Substantia nigra (tissue), 51 donors: ENCODE measurements at places on chromosomes 12 and 14.

- no peak for DNase-seq
Measured at GRCh38 chr14:62015945-62016344, 253.7 kb downstream of the SNAPC1 start.

- DNase-seq = no peak
Measured at GRCh38 chr14:95353664-95354063, 34.0 kb upstream of the CLMN start.

DNA sequence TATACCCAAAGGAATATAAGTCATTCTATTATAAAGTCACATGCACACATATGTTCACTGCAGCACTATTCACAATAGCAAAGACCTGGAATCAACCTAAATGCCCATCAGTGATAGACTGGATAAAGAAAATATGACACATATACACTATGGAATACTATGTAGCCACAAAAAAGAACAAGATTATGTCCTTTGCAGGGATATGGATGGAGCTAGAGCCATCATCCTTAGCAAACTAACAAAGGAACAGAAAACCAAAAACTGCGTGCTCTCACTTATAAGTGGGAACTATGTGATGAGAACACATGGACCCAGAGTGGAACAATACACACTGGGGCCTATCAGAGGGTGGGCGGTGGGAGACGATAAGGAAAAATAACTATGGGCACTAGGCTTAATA lies 21.3 kb downstream of the FBXO21 start:
- DNase-seq = no peak

GRCh38 chr12:79886917-79887519 lies 47.9 kb downstream of the PPP1R12A start:
- no peak for DNase-seq

GRCh38 chr12:111451232-111451631 lies 45.5 kb downstream of the SH2B3 start:
- DNase-seq = no peak

- DNase-seq = no peak
Measured at GRCh38 chr12:131528667-131529066, 182.2 kb upstream of the SFSWAP start.

GRCh38 chr12:8823565-8824300 lies 1.3 kb downstream of the A2ML1 start:
- no peak for DNase-seq

GRCh38 chr14:67133144-67133543 lies 56.1 kb upstream of the GARIN2 start:
- DNase-seq = no peak

DNA sequence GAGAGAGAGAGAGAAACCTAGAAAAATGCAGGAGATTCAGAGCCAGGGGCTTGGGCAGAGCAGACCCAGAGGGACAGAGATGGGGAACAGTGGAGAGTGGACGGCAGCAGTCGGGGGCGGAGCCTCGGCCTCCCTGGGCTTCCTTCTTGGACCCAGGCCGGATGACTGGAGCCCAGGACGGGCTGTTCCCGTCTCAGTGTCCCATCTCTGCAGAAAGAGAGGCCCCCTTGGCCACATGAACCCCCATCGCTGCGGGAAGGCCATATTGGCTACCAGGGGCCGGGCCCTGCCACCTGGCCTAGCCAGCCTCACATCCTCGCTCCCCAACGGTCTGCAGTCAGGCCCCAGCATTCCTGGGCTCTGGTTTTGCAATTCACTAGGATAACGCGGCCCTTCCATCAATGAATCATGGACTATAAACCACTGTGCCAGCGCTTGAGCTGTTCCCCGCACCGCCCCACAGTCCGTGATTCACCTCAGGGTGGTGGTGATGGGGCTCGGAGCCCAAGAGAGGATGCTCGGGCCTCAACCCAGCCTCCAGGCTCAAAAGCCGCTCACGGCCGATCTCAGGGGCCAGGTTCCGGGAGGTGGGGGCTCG lies 116.5 kb downstream of the RFLNA start:
- no peak for DNase-seq

DNA sequence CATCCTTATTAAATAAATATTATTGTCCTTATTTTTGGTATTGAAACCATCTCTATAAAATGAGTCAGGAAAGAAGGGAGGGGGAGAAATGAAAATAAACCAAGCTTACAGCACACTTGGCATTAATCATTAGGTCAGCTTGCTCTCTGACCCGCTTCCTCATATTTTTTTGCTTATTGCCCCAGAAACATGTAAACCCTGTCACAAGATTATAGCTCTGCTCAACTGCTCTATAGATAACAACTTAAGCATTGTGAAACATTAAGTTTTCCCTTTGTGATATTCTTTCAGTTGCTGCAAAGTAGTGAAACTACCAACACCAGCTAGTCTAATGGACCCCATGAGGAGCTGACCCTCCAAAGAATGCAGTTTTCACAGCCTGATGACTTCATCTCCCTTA lies 819.5 kb downstream of the SLC16A7 start:
- DNase-seq = no peak

DNA sequence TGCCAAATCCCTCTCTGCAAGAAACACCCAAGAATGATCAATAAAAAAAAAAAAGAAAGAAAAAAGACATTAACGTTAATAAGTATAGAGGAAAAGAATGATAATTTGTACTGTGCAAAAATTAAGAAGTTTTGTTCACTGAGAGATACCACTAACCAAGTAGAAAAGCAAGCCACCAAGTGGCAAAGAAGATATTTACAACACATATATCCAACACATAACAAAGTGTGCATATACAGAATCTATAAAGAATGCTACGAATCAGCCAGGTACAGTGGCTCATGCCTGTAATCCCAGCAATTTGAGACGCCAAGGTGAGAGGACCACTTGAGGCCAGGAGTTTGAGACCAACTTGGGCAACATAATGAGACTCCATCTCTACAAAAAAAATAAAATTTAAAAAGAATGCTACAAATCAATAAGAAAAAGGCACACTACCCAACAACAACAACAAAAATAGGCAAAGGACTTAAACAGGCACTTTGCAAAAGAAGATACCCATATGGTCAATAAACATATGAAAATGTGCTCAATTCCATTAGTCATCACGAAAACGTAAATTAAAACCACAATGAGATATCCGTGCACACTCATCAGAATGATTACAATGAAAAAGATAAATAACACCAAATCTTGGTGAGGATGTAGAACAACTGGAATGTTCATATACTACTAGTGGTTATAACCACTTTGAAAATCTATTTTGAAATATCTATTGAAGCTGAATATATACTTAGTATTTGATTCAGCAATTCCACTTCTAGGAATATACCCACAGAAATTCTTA lies 19.8 kb downstream of the GALNT4 start:
- no peak for DNase-seq

DNA sequence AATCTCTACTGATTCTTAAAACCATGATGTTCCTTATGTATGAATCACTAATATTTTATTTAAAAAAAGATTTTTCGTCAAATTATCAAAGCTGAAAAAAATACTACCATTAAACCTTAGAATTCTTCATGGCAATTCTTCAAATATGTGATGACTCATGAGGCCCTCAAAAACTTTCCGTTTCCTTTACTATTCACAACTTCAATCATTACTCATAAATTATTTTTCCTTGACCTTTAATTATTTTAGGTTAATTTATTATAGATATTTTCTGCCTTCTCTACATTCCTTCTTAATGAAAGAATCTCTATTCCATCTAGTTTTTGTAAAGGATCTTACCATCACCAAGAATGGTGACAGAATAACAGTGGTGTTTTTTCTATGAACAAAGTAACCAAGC lies 162.1 kb upstream of the SOX5 start:
- DNase-seq = no peak

GRCh38 chr12:119666900-119667576 lies 895 bp upstream of the PRKAB1 start:
- no peak for DNase-seq

GRCh38 chr12:112381406-112381882 lies 787 bp downstream of the HECTD4 start:
- DNase-seq = no peak

DNA sequence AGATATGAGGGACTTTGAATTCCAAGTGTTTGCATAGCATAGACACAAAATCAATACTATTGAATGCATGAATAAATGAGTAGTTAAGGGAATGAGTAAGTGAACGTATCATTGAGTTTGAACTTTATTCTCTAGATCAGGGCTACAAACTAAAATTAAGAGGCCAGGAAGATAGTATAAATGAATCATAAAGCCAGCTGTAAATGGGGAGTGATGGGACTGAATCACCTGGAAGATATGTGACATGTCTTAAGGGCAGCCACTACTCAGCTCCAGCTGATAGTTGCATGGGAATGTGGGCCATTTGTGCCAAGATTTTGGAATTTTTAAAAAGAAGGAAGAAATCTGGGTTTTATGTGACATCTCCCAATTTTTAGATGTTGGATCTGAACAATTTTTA lies 229.9 kb downstream of the AKAP6 start:
- no peak for DNase-seq

- no peak for DNase-seq
Measured at GRCh38 chr14:46581036-46581671, 70.4 kb downstream of the RPL10L start.

GRCh38 chr12:44403185-44403584 lies 472.9 kb downstream of the NELL2 start:
- DNase-seq = no peak

DNA sequence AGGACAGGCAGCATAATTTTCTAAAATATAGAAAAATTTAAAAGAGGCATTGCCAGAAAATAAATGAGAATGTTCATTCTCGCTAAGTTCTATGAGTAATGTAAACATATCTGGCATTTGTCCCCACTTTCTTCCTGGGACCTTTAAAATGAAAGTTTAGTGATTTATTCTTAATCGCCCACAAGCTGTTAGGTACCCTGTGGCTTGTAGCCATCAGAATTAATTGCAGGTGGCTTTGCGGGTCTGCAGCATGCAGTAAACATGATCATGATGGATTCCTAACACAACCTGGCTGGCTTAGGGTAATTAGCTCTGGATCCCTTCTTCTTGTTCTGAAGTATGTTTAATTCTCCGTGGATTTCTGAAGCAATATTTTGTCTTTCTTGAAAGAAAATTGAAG lies 103.5 kb upstream of the FRMD6 start:
- no peak for DNase-seq

- DNase-seq = no peak
Measured at GRCh38 chr12:109140560-109140959, 24.2 kb downstream of the ACACB start.

DNA sequence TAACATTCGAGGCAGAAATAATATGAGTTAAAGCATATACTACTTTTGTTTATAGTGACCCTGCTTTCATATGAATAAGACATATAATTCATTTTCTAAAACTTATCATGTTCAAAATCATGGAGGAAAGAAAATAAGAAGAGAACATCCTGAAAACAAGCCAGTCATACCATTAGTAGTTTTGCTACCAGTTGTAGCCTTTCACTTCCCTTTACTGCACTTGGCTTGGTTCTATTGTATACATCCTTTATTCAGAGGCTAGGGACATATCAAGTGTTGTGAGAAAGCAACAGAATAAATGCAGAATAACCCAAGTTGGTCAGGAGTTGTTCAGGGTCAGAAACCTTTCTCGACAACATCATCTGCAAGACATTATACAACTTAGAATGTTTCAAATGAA lies 598.7 kb downstream of the SOX5 start:
- no peak for DNase-seq

GRCh38 chr12:87967871-87968270 lies 61.3 kb downstream of the C12orf50 start:
- DNase-seq = no peak

DNA sequence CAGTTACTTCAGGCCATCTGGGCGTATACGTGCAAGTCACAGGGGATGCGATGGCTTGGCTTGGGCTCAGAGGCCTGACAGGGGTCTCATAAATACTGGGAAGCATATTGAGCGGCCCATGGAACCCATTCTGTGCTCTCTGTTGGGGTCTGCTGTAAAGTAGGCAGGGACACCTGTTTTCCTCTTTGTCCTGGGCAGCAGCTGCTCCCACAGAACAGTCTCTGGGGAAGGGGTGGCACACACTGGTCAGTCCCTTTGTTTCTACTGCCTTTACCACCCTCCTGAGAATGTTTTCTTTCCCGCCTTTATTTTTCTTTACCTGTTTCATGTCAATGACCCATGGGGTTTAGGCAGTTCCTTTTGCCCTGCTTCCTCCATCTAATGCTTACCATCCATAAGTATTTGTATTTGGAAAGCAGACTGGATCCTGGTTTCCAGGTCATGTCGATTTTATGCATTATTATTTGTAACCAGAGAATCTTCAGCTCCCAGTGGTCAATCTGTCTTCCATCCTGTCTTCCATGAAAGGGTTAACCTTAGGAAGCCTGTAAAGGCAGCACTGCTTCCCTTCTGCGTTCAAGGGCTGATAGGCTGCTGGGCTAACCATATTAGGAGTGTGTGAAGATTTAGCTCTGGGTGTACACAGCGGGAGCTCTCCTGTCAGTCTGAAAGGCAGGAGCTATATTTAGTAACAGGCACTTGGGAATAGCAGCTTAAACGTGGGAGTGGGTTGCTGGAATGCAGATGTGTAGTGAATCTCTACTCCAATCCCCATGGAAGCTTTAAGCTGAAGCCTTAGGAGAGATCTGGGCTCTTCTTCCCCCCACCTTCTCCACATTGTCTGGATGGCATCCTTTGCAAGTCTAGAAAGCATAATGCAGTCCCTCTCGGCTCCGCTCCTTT lies 124.0 kb downstream of the DYRK2 start:
- DNase-seq = no peak

DNA sequence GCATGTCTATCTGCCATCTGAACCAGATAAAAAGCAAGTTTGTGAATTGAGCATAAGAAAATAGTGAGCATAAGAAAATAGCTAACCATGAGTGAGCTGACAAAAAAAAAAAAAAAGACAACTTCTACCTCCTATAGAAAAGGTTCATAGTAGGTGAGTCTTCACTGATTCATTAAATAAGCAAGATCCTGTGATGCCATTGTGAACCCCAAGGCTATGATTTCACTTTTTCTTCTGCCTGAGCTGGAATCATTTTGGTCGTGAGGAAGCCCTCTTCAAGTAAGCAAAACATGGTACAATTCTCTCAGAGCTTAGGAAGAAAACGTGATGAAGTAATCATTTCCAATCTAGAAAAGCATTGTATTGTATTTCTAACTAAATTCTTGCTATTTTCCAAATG lies 1.2 kb downstream of the PIK3C2G start:
- DNase-seq = no peak

DNA sequence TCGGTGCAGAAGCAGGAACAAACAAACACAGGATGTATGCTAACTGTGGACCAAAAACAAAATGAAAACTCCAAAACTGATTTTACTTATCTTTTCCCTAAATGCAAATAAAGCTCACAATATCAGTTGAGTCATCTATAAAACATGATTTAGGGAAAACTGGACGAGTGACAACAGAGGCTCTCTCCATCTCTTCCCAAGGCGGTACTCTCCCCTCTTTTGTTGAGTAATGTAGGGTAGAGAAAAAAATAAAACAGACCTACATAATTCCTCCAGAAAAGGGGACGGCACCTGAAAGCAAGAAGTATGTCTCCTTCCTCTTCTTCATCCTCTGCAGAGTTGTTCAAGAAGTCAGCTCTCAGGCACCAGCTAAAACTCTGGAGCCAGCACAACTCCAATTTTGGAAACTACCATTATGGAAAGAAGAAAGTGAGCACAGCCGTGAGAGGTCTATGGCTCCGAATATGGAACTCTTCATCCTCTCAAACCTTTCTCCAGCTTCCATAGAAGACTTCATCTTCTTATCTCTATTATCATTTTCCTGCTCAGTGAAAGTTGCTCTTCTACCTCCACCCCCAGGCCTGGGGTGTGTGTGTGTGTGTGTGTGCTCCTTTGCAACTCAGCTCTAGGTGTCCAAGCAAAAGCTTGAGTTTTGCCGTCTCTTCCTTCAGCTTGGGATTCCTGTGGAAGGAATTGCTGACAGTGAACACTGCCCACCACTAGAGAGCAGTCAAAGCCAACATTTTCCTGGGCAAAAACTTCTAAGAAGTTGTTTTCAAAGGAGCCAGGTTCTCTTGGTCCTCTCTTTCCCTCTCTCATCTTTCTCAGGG lies 155.4 kb downstream of the DIO2 start:
- DNase-seq = no peak

- no peak for DNase-seq
Measured at GRCh38 chr12:94089891-94090290, 58.5 kb upstream of the PLXNC1 start.
